ENCODE measurements at places on chromosomes 11 and 22.
A peak's percentile ranks its signal among the peaks of the same experiment; 100 is the strongest.

DNA sequence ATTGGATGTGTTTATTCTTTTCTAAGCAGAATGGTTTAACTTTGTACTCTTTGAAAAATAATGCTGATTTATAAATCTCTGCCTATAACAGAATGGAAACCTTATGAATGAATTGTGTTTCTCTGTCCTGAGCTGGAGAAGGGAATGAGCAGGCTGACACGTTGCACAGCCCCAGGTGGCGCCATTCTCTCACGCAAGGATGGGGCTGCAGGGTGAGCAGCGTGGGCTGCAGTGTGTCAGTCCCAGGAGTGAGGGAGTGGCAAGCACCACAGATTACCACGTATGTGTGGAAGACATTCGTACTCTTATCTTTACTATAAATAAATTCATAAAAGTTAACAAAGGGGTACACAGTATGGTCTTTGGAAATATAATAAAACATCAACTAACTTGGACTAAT is 33.4 kb downstream of the FDX1 start:
- no peak for DNase-seq

- no peak for DNase-seq
These were observed 31.2 kb downstream of the TBCEL start for GRCh38 chr11:121055076-121055475.

DNA sequence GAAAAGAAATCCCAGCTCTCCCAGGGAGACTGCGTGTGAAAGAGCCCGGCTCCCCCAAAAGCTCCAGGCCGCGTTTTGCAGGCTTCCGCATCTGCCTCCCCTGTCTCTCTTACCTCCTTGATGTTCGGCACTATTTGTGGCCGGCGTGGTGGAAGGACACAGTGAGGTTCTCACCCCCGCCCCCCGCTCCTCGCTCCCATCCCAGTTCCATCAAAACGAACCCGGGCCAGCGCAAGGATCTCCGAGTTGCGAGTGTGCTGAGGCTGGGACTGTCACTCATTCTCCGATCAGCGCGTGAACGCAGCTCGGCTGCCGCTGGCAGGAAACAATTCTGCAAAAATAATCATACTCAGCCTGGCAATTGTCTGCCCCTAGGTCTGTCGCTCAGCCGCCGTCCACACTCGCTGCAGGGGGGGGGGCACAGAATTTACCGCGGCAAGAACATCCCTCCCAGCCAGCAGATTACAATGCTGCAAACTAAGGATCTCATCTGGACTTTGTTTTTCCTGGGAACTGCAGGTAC is at the start of gene NCAM1:
Gene NCAM1, plus strand, starts transcription at position 275 of the 523 bp plus-strand sequence.
- DNase-seq, result no peak

DNA sequence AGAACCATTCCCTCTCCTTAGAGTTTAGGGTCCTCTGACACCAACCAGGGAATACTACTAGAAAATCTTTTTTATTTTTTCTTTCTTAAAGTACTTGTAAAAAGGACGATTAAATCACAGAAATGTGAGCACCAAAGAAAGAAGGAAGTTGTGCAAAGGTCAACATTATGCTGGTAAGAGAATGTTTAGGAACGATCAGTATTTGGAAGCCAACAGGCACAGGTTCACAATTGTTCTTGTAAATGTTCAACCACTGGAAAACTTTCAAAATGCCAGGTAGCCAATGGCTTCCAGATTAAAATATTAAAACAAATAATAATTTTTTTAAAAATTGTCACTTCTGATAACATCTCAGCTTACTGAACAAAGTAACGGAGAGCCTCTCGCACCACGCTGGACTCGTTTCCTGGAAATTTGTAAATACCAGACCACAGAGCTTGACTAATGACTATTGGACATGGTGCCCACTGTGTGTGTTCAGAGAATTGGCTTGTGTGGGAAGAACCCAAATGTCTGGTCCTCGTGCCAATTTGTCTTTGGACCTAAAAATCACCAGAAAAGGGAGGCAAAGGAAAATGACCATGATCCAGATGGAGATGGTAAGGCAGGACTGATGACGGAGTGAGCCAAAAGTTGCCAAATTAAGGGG is 20.8 kb downstream of the COMMD9 start:
- DNase-seq, result no peak

DNA sequence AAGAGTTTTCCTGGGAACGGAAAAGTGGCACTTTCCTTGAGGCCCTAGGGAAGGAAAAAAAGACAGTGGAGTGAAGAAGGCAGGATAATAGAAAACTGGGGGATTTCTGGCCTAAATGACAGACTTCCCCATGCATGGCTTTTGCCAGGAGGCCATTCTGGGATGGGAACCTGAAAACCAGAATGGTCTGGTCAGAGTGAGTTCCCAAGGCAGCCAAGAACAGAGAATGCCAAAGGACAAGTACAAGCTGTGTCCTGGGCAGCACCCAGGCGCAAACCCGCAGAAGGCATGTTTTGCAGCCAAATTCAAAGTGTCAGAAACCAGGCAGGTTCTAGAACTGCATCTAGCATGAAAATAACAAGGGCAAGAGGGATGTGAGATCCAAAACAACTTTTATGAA is 162.4 kb downstream of the SPON1 start:
- DNase-seq, result no peak

DNA sequence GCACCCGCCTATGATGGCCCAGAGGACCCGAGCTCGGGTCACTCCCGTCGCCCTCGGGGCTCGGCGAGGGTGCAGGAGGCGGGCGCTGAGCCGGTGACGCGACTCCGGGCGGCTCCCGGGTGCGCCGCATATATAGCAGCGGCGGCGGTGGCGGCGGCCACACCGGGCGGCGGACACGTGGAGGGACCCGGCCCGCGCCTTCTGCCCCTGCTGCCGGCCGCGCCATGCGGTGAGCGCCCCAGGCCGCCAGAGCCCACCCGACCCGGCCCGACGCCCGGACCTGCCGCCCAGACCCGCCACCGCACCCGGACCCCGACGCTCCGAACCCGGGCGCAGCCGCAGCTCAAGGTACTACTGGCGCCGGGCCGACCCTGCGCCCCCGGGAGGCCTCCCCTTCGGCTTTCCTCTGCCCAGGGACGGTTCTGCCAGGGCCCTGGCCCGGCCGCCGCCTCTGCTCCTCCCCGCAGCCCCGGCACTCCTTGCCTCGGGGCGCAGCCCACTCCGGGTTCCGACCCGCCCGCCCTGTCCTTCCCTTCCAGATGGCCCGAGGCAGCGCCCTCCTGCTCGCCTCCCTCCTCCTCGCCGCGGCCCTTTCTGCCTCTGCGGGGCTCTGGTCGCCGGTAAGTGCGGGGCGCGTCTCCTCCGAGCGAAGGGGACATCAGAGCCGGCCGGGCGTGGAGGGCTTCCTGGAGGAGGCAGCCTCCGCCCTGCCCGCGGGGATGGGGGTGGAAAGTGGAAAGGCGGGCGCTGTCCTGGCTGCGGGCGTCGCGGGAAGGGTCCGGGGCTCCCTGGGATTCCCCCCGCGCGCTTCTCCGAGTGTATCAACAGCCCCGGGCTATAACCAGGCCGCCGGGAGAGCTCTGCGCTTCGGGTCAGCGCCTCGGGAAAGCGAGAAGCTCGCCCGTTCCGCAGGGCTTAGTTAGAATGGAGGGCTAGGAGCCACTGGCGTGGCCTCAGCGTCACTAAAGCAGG is at the start of gene GAL:
Gene GAL, plus strand, starts transcription at position 160 of the 972 bp plus-strand sequence. Its CDS starts 380 bp downstream, at position 540.
- DNase-seq, result no peak

DNA sequence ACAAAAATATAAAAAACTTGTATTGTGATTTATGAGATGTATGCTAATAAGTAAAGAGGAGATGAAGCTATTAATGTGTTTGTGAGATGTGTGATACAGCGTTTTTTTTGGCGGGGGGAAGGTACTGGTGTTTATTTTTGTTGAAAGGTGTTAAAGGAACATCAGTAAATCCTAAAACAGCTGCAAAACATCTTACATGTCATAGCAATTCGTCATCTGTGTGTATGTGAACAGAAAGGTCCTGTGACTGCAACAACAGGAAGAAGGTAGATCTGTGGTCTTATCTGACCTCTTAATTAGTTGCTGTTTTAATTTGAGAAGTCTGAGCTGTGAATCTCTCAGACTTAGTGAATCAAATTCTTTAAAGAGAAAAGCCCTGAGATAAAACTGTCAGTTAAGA is 1041.1 kb downstream of the JRKL start:
- DNase-seq, result no peak

DNA sequence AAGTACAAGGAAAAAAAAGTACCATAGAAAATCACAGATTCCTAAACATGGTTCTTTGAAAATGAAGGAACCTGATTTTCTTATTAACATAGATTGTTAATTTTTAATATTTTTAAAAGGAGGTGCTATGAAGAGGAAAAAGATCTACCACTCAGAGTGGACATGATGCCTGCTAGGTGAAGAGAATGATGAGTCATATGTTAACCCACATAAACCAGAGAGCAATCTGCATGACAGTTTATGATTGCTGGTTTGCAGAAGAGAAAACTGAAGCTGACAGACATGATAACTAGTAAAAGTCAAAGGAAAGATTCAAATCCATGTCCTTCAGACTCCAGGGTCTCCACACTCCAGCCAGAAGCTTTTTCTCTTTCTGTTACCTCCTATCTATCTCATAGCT is 1231.7 kb downstream of the LRRC4C start:
- DNase-seq, result no peak

GRCh38 chr11:77309401-77310085 is 8.1 kb upstream of the GDPD4 start:
- DNase-seq, result no peak

DNA sequence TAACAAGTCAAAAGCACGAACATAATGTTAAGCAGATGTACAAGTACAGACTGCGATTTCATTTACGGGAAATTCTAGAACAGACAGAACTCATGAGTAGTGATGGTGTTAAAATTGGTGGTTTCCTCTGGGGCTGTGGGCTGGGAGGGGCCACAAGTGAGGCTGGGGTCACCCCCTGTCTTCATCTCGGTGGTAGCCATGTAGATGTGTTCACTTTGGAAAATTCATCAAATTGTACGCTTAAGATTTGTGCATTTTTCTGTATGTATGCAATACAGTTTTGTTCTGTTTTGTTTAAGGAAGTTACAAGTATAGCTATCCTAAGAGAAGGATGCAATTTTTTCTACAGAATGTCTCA is 504 bp upstream of the ASCC2 start:
- DNase-seq, result no peak

DNA sequence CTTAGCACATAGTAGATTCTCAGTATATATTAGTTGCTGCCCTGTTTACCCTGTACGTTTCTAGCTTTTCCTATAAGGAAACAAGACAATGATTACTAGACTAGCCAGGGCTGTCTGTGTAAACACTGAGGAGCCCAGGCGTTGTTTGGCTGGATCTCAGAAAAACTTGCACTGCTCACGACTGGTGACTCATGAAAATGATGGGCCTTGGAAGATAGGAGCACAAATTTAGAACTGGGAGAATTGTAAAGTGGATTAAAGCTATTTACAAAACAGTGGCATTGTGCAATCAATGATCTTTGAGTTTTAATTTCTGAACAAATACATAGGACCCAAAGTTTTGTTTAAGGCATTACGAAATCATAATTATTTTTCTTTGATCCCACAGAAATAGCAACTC is 276.9 kb downstream of the FAM76B start:
- no peak for DNase-seq

DNA sequence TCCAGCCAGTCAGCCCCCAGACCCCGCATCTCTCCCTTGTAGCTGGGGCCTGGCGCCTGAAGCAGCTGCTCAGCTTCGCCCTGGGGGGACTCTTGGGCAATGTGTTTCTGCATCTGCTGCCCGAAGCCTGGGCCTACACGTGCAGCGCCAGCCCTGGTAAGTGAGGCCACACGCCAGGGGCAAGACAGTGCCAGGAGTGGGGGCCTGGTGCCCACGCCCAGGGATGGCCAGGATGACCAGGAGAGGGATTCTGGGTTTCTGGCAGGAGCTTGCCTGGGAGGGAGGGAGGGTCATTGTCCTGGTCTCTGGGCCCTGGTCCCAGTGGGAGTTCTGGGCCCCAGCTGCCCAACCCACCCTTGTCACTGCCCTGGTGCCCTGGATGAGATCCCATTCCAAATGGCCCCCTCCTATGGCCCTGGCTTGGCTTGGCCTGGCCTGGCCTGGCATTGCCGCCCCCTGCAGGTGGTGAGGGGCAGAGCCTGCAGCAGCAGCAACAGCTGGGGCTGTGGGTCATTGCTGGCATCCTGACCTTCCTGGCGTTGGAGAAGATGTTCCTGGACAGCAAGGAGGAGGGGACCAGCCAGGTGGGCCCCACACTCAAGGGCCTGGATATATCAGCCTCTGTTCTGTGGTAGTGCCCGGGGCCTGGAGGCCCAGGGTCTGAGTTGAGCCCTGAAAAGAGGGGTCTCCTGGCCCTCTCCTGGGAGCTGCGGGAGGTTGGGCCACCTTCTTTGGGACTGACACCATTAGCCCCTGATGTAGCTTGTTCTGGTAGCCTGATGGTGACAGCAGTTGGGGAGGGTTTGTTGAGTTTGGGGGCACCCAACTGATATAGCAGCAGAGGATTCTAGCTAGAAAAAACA is 3.7 kb downstream of the SLC39A13 start:
- DNase-seq, result peak; percentile 46

- no peak for DNase-seq
These were observed 4.2 kb downstream of the OR9I1 start for GRCh38 chr11:58121096-58121495.

DNA sequence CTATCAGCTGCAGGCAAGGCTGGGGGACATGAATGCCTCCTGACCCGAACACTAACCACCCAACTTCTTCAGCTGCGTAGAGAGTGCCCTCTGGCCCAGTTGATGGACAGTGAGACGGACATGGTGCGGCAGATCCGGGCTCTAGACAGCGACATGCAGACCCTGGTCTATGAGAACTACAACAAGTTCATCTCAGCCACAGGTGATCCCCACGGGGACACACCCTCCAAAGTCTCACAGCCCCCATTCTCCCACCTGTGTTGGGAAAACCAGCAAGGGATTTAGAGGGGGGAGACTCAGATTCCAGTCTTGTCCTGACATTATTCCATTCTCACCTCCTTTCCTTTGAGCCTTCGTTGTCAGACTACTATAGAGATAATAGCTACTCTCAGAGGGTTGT is 912 bp downstream of the VPS51 start:
- DNase-seq, result no peak

DNA sequence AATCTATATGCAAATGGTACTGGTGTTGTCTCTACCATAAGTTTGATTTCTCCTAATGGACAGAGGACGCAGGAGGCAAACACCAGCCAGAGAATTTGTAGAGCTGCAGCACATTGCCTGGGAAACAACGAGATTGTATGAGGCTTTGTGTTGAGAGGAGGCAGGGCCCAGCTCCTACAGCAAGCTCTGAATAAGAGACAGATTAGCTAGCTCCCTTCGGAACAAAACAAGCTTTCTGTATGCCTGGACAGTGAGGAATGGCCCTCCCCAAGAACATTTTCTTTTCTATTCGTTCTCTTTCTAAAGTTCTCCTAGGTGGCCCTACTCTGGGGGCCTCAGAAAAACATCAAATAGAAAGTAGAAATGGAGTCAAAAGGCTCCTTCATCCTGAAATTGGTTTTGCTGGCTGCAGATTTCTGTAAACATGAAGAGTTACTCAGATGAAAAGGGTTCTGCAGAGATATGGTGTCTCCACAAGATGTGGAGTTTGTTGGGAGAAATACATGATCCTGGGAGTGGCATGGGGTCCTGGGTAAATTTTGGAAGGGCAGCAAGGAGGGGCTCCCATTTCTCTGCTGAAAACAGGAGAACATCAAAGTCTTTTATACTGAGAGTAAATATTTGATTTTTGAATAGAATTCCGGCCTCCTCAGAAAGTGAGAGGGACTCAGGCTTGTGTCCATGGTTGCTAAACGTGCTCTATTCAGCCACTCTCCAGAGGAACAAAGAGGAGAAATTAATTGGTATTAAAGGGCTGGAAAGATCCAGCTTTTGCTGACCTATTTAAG is 6.8 kb upstream of the HEPACAM start:
- no peak for DNase-seq

Measured in activated CD4-positive, alpha-beta T cell treated with anti-CD3 and anti-CD28 coated beads for 4 hours (primary cell).